ENCODE measurements at places on chromosomes 3 and 15. TPM values are rescaled to one million over a fixed set of nuclear protein-coding genes. Genes with fewer than 3 reads are reported as not detected.

Gene APOD
- 1.1 TPM for total RNA-seq

Gene TPRG1
- 0.61 TPM for total RNA-seq

Gene MOBP
- not detected for total RNA-seq

GRCh38 chr15:23422099-23422945, 24.7 kb downstream of the GOLGA6L2 start:
- no peaks in the 10 kb centered on the region for H3K4me1 ChIP-seq
- H3K4me3 ChIP-seq = no peak overlapping the region
- no peak for DNase-seq
- no peaks in the 10 kb centered on the region for H3K27me3 ChIP-seq

GRCh38 chr3:129164500-129164899, 3.6 kb upstream of the ISY1 start:
- no peak for DNase-seq
- peaks cover 34% of the 10 kb centered on the region for H3K4me1 ChIP-seq
- no peaks in the 10 kb centered on the region for H3K27me3 ChIP-seq
- H3K27ac ChIP-seq = no peak overlapping the region
- peaks cover 11% of the 10 kb centered on the region for H3K36me3 ChIP-seq

DNA sequence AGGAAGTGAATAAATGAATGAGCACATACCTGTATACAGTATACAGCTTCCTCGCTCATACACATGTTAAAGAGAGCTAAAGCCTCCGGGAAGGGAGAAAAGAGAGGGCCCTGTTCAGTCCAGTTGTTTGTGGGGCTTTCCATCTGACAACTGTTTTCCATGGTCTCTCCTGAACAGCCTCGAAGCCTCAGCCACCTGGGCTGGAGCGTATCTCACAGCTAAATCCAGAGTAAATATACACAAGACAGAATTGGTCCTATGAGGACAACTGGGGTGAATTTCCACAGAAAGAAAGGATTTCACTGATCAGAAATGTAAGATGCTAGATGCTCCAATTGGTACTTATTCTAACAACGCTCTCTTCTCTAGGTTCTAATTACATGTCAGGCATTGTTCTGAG, 103.5 kb downstream of the LIPC start:
- no peaks in the 10 kb centered on the region for H3K27me3 ChIP-seq
- H3K36me3 ChIP-seq = no peaks in the 10 kb centered on the region
- peaks cover 12% of the 10 kb centered on the region for H3K4me1 ChIP-seq
- no peak for DNase-seq
- H3K4me3 ChIP-seq = no peak overlapping the region
- no peak overlapping the region for H3K27ac ChIP-seq

- peak overlapping the region; percentile 15 for H3K4me3 ChIP-seq
- peaks cover 46% of the 10 kb centered on the region for H3K4me1 ChIP-seq
- peaks cover 5% of the 10 kb centered on the region for H3K36me3 ChIP-seq
- DNase-seq = no peak
- H3K27me3 ChIP-seq = no peaks in the 10 kb centered on the region
Observed at GRCh38 chr3:112321867-112322652, 10.9 kb upstream of the CD200 start.

- H3K4me1 ChIP-seq = peaks cover 2% of the 10 kb centered on the region
- H3K36me3 ChIP-seq = no peaks in the 10 kb centered on the region
- DNase-seq = no peak
- H3K27me3 ChIP-seq = no peaks in the 10 kb centered on the region
Observed at GRCh38 chr3:182917134-182917533, 63.2 kb downstream of the DCUN1D1 start.

- peaks cover 12% of the 10 kb centered on the region for H3K36me3 ChIP-seq
- no peak overlapping the region for H3K27ac ChIP-seq
- H3K27me3 ChIP-seq = no peaks in the 10 kb centered on the region
- no peak for DNase-seq
Observed at GRCh38 chr3:105860641-105861040, 8.2 kb downstream of the CBLB start.

Data from neural crest cell (in vitro differentiated cells).